Epithelial cell of esophagus (primary cell): ENCODE measurements at places on chromosomes 6 and 20.
A peak's percentile ranks its signal among the peaks of the same experiment; 100 is the strongest.

DNA sequence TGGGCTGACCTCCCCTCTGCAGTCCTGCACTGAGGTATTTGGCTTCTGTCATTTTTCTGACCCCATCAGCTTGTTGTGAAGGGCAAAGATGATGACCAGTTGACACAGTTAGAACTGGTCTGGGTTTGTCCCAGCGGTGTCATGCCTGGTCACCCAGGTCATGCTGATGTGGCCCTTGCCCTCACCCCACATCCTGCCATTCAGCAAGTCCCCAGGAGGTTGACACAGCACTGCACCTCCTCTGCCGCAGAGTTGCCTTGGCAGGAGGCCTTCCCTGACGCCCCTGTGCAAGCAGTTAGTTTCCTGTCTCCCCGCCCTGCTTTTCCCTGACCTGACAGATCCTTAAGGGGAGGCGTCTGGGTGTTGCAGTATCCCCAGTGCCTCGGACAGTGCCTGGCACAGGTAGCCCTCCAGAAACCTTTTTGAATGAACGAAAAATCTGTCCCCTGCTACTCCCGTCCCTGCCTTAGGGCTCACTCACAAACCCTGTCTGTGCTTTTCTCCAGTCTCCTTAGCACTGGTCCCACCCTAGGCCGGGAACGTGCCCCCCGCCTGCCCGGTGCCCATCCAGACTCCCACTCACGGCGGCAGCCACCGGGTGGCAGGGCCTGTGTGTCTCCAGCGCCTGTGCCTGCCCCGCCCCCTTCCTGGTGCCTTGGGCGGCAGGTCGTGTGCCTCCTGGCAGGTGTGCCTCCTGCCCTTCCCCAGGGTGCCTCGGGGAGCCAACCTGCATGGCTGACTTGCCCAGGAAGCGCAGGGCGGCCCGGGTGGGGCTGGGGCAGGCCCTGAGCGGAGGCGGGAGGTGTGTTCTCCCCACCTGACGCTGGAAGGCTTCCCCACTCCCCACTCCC is 146.3 kb upstream of the RNF24 start:
- peak; percentile 73 for DNase-seq

- peak; percentile 59 for DNase-seq
Observed at GRCh38 chr6:138278326-138278725, 60.0 kb upstream of the PBOV1 start.

DNA sequence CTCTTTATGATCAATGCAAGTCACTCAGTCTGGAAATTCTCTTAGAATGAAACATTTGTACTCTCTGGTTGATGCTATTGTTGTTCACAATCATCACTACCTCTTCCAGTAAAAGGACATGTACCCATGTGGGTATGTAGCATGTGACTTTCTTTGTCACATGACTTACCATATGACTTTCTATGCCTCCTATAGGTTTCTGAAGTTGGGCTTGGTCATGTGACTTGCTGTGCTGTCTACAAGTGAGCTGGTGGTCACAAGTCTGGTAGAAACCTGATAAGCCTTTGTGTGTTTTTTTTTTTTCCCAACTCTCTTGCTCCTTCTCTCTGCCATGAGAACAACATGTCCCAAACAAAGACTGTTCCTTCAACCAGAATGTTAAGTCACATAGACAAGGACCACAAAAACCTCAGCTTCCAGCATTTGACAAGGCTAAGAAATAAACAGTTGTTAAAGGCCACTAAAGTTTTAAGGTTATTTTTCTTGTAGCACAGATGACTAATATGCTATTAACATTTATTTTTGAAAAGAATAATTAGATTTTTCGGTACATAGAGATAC is 379.2 kb upstream of the SLC35B3 start:
- no peak for DNase-seq

DNA sequence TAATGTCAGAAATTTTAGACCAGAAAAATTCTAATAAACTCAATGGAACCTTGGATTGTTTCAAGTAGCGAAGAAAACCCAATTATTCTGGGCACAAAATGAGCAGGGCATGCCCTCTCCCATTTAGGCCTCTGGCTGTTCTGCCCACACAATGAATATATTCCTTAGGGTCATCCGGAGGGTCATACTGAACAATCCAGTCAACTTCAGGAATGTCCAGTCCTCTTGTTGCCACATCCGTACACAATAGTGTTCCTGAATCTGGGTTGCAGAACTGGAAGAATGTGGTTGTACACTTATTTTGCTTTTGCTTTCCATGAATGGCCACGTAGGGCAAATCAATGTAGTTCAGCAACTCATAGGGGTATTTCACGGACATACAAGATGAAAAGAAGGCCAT is 23.4 kb upstream of the RNF144B start:
- DNase-seq = no peak

DNA sequence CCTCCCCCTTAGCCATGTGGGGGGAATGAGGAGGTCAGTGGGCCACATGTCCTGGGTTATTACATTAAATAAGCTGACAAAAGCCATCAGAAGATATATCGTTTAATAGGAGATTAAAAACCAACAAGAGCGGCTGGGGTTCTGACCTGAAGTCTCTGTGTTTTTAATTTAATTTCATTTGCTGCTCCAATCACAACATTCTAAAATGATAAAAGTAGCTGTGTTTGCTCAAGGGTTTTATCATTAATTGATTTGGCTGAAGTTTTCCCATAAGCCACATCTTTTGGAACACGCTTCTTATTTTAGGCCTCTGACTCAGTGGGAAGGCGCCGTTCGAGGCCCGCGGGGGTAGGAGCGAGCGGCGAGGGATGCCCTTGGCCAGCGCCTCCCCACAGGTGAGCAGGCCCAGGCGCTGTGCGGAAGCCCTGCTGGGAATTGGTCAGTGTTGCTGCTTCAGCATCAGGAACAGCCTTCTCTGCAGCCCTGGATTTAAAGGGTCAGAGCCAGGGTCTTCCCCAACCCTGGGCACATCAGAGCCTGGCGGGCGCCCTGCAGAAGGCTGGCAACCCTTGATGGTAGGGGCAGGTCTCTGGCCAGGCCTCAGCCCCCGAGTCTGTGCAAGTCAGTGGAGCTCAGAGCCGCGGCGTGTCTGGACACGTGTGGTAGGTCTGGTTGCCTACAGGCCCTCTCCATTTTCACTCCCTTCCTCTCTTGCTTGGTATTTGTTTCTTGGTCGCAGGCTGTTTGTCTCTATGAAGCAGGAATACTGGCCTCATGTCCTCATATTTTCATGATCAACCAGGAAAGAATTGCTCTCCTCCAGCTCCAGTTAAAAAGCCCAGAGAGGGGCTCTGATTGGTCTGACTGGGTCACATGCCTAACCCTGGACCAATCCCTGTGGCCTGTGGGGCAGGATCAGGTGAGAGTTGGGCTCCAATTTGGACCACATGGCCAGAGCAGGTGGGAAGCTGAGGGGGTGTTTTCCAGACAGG is 30.9 kb upstream of the MLN start:
- peak; percentile 62 for DNase-seq

- DNase-seq = peak; percentile 10
Observed at GRCh38 chr6:111076024-111076695, 11.1 kb upstream of the SLC16A10 start.

DNA sequence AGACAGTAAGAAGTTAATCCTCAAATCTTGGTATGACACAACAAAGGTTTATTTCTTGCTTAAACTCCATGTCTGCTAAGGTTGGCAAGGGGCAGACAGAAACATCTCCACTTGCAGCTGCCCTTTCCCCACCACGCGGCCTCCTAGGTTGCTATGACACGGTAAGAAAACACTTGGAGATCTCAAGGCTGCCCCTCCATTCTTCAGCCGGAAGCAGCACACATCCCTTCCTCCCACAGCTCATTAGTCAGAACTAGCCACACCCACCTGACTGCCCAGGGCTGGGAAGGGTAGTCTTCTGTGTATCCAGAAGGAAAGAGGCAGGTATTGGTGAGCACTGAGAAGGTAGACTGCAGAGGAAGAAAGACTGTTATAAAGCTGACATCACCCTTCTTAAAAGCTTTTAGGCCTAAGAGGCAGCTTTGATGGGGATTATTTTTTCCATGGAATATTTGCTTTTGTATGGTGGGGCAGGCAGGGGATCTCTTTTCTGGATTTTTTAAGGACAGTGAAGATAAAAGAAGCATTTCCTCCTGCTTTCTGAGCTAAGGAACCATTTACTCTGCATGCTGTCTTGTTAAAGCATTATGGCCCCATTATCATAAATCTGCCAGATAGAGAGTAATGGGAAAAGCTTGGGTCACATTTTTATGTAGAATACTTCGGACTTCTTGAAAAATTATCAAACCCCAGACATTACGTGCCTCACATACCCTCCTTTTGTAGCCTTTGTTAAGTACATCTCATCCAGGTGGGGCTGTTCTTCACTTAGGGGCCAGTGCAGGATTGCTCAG is 41.6 kb downstream of the MRAP2 start:
- DNase-seq = peak; percentile 72

GRCh38 chr6:42846505-42846904 is 32.9 kb upstream of the RPL7L1 start:
- DNase-seq = no peak

DNA sequence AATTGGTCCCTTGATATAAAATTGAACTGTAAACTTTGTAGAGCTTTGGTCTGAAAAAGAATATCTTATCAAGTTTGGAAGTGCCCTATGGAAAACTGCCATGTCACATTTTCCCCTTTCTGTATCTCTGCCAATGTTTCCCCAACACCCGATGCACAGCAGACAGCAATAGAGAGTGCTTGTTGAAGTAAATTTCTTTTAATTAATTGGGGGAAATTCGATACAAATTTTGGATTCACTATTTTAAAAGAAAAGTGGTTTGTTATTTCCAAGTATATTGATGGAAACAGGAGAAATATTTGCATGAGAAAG is 208.1 kb downstream of the OGFRL1 start:
- DNase-seq = no peak

- DNase-seq = no peak
Observed at GRCh38 chr6:133376743-133377142, 135.6 kb downstream of the EYA4 start.

- no peak for DNase-seq
Observed at GRCh38 chr6:89323511-89323971, 8.4 kb upstream of the GABRR2 start.

- no peak for DNase-seq
Observed at GRCh38 chr6:154625721-154626120, 107.5 kb upstream of the SCAF8 start.

DNA sequence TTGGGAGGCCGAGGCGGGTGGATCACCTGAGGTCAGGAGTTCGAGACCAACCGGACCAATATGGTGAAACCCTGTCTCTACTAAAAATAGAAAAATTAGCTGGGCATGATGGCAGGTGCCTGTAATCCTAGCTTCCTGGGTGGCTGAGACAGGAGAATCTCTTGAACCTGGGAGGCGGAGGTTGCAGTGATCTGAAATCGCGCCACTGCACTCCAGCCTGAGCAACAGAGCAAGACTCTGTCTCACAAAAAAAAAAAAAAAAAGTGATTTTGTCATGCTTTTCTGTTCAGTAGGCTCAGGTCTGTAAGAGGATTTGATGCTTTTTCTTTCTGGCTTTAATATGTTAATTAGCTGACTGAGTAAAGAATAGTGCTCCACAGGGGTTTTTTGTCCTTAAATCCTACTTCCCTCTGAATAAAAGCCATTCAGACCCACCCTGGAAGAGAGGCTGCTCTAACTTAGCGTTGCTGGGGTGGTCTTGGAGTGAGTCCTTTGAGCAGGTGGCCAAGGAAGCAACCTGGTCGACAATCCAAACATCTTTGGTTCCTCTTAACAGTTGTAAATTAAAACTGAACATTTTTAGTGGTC is 19.0 kb downstream of the MCM8 start:
- no peak for DNase-seq

DNA sequence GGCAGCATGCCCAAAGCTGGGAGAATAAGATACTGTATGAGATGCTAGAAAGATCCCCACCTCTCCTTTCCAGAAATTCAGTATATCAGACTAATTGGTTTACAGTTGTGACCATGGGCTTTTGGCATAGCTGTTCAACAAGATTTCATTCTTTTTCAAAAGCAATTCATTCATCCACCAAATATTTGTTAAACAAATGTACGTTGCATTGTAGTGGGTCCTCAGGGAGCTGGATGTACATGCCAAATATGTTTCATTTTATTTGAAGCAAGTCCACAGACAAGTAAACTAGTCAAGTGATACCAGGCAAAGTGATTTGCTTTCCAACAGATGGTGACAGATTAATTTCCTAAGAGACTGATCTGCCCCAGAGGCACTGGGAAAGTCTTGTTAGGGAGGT is 85.8 kb upstream of the ESR1 start:
- DNase-seq = no peak

- no peak for DNase-seq
Observed at GRCh38 chr6:80522576-80522975, 416.1 kb downstream of the BCKDHB start.

DNA sequence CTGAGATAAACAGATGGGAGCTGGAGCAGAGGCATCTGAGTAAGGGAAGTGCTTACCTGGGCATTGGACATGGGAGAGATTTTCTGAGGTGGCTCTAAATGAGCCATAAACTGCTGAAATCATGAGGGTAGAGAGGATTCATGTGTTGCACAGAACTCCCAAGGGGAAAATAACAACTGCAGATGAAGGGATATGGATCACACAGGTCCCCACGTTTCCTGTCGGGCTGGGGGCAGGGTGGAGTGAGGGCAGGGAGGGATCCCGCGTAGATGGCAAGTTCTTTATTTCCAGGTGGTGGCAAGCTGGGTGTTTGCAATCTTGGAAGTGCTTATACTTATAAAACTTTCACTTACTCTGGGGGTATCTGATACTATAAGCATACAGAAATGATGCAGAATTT is 422.6 kb upstream of the FLRT3 start:
- DNase-seq = no peak

- DNase-seq = no peak
Observed at GRCh38 chr6:28107506-28107905, 16.9 kb upstream of the ZSCAN16 start.

GRCh38 chr6:146925846-146926245 is 278.4 kb upstream of the STXBP5 start:
- DNase-seq = no peak

GRCh38 chr6:54236984-54237383 is 71.3 kb upstream of the TINAG start:
- DNase-seq = peak; percentile 10

DNA sequence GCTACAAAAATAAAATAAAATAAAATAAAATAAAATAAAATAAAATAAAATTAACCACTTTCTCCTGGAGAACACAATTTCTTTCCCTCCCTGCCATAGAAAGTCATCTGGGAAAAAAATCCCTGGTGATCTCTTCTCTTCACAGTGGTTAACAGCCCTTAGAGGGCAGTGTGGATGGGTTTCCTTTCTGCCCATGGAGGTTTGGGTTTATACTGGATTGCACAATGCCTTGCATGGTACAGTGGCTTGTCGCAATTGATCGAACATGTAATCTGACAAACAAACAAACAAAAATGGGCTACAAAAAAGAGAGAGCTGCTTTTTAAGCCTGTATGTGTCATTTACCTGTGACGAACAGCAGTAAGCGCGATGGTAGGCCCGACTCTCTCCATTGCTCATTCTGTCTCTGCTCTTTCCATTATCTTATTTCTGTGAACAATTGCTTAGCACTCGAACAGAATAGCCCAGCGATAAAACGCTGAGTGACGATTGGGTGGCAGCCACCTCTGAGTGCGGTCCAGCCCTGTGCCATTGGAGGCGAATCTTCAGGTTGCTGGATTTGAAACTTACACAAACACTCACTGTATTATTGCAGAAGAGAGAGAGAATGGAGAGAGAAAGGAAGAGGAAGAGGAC is 166.1 kb downstream of the CD83 start:
- peak; percentile 46 for DNase-seq
